Mucosa of descending colon (tissue), 3 donors: ENCODE measurements at places on chromosomes 3 and 15.
A peak's percentile ranks its signal among the peaks of the same experiment; 100 is the strongest.

- DNase-seq, result no peak
Observed at GRCh38 chr15:70761046-70761445, 2.3 kb downstream of the UACA start.

DNA sequence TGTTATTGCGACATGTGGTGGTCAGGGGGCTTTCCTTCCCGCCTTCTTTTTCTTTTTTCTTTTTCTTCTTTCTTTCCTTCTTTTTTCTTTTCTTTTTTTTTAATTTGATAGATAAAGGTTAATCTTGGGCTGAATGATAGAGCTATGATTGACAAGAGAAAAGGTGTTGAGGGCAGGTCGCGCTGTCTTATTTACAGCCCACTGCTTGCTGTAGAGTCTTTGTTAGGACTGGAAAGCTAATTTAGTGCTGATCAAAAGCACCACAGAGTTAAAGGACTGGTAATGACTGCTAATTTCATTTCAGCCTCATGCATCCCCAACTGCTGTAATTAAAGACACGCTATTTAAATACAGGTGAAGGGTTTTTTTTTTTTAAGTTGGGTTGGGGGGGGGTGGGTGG is 10.6 kb upstream of the SOX2 start:
- DNase-seq, result no peak

DNA sequence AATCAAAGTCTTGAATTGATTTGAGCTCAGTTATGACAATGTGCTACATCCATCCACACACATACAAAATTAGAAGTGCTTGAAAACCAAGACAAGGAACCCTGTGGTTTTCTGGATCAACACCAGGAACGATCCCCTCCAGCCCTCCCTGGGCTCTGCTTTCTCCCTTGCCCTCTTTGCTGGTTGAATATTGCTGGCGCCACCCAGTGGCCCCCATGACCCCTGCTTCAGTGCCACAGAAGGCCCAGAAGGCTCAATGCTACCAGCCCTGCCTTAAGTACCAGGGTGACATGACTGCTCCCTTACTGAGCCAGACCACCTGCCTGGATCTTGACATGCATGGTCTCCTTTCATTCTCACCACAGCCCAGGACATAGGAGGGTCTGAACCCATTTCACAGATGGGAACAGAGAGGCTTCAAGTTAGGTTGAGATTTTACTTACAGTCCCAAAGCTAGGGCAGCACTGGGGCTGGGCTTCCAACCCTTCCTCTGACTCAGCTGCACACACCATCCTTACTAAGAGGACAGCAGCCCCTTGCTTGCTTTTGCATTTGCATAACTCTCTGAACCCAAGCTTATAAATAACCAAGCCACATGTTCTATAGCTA is 15.0 kb downstream of the IL12A start:
- DNase-seq, result peak; percentile 79

GRCh38 chr3:192422997-192423342 is 304.4 kb downstream of the FGF12 start:
- no peak for DNase-seq

- no peak for DNase-seq
Observed at GRCh38 chr3:155398046-155398445, 104.6 kb upstream of the STRIT1 start.

GRCh38 chr15:35723852-35724251 is 177.9 kb upstream of the DPH6 start:
- no peak for DNase-seq

DNA sequence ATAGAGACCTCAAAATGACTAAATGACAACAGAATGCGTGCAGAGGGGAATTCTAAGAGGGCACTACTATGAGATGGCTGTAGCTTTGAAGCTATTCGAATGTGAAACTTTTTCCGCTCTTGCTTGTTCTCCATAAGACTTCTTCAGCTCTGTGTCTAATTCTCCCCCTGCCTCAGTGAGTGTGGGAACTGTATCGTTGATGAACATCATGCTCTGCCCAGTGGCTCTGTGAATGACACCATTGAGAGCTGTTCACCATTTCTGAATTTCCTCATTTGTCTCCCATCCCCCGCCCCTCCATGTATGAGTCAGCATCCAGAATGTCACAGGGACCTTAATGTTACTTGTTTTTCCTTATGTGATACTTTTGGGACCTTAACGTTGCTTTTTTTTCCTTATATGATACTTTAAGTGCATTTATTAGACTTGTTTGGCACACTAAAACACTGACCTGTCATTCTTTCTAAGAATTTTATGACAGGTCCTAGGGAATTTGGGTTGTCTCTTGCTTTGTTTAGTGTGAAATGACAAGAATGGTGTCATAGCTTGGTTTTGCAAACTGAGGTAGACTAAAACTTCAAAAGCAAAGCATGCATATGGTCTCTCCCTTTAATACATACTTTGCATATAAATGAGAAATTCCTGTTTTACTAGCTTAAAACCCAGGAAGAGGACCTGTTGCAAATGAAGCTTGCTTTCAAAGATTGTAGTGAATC is 99.6 kb downstream of the FNDC3B start:
- DNase-seq, result peak; percentile 73

DNA sequence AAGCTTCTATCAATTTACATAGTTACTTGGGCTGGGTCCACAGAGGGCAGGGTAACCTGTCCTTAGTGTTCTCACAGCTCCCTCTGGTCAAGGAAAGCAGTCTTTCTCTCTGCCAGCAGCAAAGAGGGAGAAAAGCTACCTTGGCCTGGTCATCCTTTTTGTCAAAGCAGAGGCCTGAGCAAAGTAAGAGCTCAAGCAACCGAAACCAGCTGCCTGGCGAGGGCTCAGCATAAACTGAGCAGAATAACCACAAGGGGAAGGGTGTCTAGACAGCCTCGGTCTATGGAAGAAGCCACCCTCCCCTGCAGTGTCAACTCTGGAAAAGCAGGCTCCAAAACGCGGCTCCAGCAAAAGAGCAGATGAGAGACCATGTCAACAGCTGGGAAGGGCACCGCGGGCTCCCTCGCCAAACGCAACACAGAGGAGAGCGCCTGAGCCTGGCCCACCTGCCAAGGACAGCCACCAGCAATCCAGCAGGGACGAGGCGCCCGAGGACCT is 17.4 kb downstream of the LRIG1 start:
- peak; percentile 59 for DNase-seq

DNA sequence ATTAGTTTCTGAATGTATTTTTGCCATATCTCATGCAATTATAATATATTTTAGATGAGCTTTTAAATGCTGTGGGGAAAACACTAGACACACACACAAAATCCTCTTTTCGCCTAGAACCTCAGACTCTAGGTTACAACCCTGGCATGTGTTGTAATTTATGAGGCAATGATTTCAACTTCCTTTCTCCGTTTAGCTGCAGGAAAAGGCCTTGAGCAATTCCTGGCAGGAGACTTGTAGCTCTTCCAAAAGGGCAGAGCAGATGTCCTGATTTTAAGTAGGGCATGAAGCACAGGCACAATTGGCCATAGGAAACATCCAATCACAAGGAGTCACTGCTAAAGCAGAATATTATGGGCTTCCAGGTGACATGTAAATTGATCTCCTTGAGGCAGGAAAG is 82.0 kb downstream of the GPR156 start:
- DNase-seq, result no peak

DNA sequence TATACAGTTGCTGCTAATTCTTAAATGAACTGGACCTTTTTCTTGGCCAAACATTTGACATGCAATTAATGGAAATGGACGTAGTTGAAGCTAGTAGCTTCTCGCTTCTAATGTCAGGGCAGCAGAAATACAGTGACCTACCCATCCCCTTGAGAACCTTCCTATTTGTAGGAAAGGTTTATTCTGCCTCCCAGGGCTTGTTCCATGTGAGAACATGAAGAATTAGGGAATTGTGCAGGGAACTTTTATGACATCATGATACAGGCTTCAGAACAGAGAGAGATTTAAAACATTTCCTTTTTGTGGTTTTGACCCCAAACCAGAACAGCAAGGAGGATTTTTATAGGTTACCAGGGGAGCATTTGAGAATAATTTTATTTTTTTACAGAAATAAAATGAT is 406.6 kb upstream of the PPP2R3A start:
- no peak for DNase-seq

DNA sequence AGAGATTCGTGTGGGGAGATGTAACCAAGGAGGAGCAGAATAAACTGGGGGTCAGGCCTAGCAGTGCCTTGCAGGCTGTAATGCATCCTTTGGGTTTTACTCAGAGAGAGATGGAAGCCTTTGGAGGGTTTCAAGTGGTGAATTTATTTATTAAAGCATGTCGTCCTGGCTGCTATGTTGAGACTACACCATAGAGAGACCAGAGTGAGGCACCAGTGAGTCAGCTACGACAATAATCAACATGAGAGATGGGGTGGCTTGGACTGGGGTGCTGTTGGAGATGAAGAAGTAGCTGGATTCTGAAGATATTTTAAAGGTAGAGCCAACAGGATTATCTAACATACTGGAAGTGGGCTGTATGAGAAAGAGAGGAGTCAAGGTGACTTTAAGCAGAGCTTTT is 335.3 kb upstream of the ARHGEF26 start:
- no peak for DNase-seq

- no peak for DNase-seq
Observed at GRCh38 chr3:171380711-171381425, 79.3 kb downstream of the TNIK start.

GRCh38 chr3:29363110-29363509 is 82.2 kb downstream of the RBMS3 start:
- no peak for DNase-seq

GRCh38 chr3:179732661-179733348 is 80.0 kb downstream of the USP13 start:
- no peak for DNase-seq

DNA sequence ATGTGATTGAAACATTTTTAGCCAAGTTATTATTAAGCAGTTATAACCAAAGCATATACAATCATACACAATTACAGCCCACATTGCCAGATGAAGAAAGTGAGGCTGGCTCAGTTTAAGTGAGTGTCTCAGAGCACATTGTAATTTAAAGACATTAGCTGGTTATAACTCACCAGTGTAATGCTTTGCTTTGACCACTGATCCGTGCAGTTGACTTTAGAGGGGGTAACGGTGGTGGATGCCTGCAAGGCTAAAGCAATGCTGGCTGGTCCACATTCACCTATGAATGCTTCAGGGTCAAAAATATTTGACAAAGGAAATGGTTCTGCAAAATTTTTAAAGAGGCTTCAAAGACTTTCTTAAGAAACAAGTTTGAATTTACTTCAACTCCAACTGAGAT is 1.2 kb downstream of the C3orf85 start:
- DNase-seq, result no peak

DNA sequence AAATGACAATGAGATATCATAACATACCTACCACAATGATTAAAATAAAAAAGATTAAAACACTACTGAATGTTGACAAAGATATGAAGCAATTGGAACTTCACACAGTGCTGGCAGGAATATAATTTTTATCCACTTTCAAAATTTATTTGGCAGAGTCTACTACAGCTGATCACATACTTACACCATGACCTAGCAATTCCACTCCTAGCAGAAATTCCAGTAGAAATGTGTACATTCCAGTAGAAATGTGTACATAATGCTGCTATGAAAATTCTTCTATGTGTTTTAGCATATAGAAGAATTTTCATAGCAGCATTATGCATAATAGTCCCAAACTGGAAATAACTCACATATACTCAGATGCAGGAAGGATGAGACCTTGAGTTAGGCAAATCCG is 43.5 kb downstream of the IFT57 start:
- DNase-seq, result no peak

GRCh38 chr3:59401924-59402323 is 352.1 kb upstream of the CFAP20DC start:
- DNase-seq, result no peak

- DNase-seq, result no peak
Observed at GRCh38 chr3:46303240-46303639, 50.7 kb upstream of the CCR2 start.

- DNase-seq, result no peak
Observed at GRCh38 chr15:74839526-74840395, 3.2 kb downstream of the ULK3 start.

DNA sequence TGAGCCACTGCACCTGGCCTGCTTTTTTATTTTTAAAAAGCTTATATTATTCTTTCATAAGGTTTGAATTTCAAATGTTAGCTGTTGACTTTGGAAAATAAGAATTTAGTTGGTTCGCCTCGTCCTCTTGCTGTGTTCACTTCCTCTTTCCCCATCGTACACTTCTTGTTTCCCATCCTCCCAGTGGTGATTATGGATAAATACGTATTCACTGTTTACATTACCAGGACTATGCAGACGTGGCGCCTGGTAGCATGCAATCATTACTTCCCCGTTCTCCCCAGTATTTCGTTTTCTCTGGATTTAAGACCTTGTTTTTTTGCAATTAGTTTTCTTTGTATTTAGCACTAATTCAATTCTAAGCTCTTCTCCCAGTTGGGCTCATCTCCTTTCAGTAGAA is 70.1 kb downstream of the LMLN start:
- no peak for DNase-seq

GRCh38 chr15:36024031-36024688 is 478.2 kb upstream of the DPH6 start:
- no peak for DNase-seq

DNA sequence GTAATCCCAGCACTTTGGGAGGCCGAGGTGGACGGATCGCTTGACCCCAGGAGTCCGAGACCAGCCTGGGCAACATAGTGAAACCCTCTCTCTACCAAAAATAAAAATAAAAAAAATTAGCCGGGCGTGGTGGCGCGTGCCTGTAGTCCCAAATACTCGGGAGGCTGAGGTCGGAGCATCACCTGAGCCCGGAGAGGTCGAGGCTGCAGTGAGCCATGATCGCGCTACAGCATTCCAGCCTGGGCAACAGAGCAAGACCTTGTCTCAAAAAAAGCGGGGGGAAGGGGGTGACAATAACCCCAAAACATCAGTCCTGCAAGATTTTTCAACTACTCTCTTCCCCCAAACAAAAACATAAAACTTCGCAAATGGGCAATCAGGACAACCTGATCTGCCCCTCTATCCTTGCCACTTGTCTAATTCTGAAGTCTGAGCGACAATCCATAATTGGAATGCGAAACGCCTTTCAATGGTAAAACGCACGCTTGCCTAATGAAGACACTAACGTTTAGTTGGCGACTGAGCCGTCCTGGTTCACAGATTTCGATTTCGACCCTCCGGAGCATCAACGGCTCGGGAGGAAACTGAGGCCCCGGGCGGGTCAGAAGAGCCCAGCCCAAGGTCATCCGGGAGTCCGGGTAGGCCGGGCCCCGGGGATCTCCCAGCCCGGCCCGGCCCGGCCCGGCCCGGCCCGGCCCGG is 868 bp downstream of the BTBD1 start:
- peak; percentile 46 for DNase-seq
